ENCODE measurements at places on chromosomes 13 and 19. TPM values are rescaled to one million over a fixed set of nuclear protein-coding genes. Genes with fewer than 3 reads are reported as not detected.

DNA sequence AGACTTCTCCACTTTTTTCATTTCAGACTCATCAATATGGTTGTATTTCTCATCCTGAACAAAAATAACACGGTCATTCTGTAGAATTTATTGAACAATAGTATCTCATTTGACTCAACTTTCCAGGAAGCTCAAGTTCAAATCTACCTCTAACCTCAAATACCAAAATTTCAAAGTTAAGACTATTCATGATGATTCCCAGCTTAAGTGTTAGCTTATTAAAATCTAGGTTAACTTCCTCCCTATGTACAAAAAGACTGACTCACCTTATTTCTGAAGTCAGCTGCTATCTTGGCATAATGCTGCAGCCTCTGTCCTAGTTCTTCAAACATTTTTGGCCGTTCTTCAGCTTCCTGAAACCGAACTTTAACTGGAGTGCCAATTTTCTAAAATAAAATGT lies 23.2 kb downstream of the HSPH1 start:
- DNase-seq = no peak

DNA sequence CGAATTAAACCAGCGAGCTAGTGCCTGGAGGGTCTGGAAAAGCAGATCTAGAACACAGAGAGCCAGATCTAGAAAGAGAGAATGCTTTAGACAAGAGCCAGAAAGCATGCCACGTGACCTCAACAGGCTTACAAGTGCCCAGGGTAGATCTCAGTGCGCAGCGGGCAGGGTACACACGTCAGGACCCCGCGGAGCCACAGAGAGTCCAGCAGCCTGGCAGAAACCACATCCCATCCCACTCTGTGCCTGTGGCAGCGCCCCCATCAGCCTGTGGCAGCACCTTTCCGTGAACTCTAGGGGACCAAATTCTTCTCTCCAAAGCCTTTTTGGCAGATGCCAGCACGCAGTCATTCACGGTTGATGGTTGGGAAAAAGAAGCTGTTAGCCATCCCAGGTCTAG lies 5.9 kb downstream of the ARHGEF1 start:
- DNase-seq = no peak

DNA sequence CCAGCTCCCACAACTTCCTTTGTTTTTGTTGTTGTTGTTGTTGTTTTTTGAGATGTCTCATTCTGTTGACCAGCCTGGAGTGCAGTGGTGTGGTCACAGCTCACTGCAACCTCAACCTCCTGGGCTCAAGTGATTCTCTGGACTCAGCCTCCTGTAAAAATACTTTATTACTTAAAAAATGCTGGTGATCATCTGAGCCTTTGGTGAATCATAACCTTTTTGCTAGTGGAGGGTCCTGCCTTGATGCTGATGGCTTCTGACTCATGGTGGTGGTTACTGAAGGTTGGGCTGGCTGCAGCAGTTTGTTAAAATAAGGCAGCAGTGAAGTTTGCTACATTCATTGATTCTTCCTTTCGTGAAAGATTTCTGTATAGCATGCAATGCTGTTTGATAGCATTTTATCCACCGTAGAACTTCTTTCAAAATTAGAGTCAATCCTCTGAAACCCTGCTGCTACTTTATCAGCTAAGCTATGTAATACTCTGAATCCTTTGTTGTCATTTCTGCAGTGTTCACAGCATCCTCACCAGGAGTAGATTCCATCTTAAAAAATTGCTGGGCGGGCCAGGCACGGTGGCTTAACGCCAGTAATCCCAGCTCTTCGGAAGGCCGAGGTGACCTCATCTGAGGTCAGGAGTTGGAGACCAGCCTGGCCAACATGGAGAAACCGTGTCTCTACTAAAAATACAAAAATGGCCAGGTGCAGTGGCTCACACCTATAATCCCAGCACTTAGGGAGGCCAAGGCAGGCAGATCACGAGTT lies 18.0 kb downstream of the ARHGAP35 start:
- no peak for DNase-seq

GRCh38 chr19:15280048-15280725 lies 47.9 kb upstream of the EPHX3 start:
- DNase-seq = no peak

- DNase-seq = no peak
Measured at GRCh38 chr19:46195104-46195503, 34.4 kb upstream of the IGFL1 start.

DNA sequence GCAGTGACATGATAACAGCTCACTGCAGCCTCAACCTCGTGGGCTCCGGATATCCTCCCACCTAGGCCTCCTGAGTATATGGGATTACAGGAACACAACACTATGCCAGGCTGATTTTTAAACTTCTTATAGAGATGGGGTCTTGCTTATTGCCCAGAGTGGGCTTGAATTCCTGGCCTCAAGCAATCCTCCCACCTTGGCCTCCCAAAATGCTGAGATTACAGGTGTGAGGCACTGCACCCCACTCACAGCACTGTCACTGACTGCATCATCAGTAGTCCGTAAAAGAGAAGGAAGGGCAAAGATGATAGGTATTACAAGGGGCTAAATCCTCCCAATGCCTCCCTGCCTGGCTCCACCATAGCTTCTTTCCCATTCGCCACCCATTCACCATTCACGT lies 4.1 kb downstream of the RHPN2 start:
- DNase-seq = no peak

GRCh38 chr19:10568826-10569651 lies at the start of gene CDKN2D:
CDKN2D (minus strand) TSS chr19:10568979; CDS start chr19:10568653, 326 bp downstream.
- peak; percentile 100 for DNase-seq

DNA sequence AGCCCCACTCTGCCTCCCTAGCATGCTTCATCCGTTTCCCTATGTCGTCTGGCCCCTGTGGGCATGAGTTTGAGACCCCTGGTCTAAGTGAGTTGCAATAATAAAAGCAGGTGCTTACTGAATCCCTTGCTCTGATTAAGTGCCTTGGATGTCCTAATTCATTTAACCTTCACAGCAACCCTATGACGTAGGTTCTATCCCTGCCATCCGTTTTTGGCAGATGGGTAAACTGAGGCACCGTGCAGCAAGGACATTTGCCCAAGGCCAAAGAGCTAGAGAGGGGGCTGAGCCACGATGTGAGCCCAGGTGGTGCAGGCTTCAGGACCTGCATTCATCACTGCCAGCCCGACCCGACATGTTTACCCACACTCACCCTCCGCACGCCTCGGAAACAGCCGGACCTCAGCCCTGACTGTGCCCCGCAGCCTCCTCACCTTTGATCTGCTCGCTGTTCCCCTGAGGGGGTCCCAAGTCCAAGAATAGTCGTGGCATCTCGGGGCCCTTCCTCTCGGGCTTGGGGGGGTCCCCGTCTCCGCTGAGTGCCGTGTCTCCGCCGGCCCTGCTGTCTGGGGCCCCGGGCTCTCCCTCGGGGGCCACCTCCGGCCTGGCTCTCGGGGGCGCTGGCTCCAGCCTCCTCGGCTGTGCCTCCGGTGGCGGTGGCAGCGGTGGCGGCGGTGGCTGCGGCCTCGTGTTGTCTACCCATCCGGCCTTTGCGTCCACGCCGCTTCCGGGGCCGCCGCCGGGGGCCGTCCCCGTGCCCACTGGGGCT lies 14.5 kb downstream of the LMTK3 start:
- no peak for DNase-seq

- no peak for DNase-seq
Measured at GRCh38 chr13:73082471-73082870, 23.7 kb downstream of the KLF5 start.

DNA sequence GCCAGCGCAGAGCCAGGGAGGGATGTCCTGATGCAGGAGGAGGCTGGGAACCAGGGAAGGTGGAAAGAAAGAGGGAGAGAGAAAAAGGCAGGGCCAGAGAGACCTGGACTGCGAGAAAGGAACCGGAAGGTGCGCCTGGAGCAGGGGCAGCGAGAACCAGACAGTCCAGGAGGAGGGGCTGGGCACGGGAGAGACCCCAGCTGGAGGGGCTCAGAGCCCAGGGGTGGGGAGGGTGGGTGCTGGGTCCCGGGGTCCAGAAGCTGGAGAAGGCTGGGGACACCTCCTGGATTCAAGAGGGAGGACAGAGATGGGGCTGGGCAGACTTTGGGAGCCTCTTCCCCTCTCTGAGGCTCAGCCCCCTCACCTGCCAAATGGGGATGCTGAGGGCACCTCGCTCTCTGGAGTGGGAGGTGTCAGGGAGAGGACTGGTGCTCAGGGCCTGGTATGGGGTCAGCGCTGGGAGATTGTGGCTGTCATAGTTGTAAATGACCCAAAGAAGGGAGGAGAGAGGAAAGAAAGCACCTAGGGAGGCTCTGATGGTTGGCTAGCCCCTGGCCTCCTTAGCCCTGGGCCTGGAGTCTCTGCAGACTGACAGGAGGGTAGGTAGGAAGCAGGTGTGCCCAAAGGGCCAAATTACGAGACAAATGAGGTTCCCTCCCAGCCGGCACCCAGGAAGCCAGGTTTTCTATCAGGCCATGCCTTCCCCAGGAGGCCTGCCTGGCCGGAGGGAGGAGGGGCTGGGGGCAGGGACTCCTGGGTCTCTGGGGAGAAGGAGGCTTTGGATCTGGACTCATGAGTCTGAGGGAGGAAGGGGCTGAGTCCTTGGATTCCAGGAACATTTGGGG lies 1.3 kb upstream of the SPACA6 start:
- no peak for DNase-seq

GRCh38 chr13:110617321-110618072 lies 2.2 kb downstream of the NAXD start:
- DNase-seq = no peak

GRCh38 chr13:50156140-50156539 lies 140.9 kb downstream of the KCNRG start:
- DNase-seq = no peak

DNA sequence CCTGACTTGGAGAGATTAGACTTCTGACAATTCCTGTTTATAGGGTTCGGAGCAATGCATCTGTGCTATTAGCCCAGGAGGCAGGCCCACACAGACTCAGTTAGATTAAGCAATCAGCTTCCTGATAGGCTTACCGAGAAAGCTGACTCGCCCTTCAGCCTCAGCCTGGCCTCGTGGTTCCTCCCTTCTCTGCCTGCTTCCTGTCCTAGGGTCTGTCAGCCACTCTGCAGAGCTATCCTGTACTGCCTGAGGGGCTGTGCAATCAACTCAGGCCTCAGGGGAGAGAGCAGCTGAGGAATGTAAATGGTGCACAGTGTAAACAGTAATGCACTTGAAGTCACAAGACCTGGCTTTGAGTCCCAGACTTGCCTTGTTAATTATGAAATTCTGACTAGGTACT lies 30.7 kb downstream of the HTR2A start:
- no peak for DNase-seq

- DNase-seq = no peak
Measured at GRCh38 chr19:55227241-55228014, 1.1 kb downstream of the TMEM86B start.

- DNase-seq = no peak
Measured at GRCh38 chr19:55650602-55651230, 2.7 kb downstream of the CCDC106 start.

DNA sequence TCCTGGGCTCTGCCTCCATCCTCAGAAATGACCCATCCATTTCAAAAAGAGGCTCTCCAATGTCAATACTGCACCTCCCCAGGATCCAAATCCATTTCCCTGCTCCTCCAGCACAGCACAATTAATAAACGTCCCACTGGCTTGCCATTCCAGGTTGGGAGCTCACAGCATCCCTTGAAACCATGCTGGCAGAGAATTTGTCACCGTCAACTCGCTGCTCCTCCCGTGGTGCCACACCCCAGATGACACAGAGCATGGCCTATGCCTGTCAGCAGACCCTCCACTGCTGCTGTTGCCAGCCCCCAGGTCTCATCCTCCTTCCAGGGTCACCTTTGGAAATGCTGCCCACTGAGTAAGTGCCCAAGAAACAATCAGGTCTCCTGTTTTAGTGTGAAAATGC lies 53.0 kb upstream of the UQCRFS1 start:
- DNase-seq = no peak

GRCh38 chr13:114174529-114174961 lies 4.5 kb upstream of the CFAP97D2 start:
- no peak for DNase-seq

DNA sequence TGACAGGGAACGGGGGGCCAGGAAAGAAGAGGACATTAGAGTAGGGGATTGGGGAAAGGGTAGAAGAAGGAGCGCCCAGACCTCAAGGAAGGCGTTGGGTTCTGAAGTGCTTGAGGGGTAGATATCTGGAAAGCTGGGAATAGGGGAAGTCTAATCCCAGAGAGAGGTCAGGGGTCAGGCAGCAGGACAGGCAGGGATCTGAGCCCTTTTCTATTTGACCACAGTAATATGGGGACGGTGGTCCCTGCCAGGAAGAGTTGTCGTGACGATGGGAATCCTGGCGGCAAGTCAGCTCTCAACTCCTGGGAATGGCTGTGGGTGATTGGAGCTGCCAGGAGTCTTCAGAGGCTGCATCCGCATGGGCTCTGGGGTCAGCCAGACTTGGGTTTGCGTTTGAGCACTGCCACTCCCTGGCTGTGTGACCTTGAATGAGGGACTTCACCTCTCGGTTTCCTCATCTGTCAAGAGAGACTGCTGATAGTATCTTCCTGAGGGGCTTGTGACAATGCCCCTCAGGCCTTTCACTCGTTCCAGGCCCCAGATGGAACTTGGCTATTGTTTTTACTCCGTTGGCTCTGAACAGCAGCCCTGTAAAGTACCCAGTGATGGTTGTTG lies 1.3 kb downstream of the AP2A1 start:
- DNase-seq = no peak

- DNase-seq = no peak
Measured at GRCh38 chr13:85254641-85255040, 544.6 kb downstream of the SLITRK6 start.

GRCh38 chr19:31863122-31863521 lies 482.3 kb upstream of the ZNF507 start:
- no peak for DNase-seq

DNA sequence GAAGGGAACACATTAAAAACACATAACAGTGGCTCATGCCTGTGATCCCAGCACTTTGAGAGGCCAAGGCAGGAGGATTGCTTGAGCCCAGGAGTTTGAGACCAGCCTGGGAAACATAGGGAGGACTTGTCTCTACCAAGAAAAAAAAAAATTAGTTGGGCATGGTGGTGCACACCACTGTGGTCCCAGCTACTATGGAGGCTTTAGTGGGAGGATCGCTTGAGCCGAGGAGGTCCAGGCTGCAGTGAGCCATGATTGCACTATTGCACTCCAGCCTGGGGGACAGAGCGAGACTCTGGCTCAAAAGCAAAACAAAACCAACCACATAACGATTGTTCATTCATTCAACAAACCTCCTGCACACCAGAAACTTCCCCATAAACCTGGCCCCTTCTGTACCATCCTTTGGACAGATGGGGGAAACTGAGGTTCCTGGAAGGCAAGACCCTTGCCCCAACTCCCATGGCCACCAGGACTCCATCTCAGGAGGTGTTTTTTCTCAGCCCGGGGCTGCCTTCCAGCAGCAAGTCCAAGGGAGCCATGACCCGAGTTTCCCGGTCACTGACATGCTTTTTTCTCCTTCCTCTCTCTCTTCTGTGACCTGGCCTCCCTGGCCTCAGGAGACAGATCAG lies 4.3 kb downstream of the FOSB start:
- DNase-seq = peak; percentile 57

ZNF544 gene
- 56.8 TPM for total RNA-seq

OR4F17 gene
- total RNA-seq = not detected

RNF17 gene
- total RNA-seq = not detected

IZUMO2 gene
- not detected for total RNA-seq

ZNF714 gene
- total RNA-seq = 14.3 TPM

CASP14 gene
- total RNA-seq = not detected

KIR2DL4 gene
- not detected for total RNA-seq

LRRC4B gene
- total RNA-seq = not detected

SIGLEC11 gene
- total RNA-seq = not detected

TMEM255B gene
- total RNA-seq = 0.69 TPM

SBK2 gene
- total RNA-seq = not detected

SGCG gene
- total RNA-seq = not detected

KLK12 gene
- not detected for total RNA-seq

Data from CD8-positive, alpha-beta memory T cell (primary cell).